ENCODE measurements at places on chromosomes 3 and 15. TPM values are rescaled to one million over a fixed set of nuclear protein-coding genes. Genes with fewer than 3 reads are reported as not detected.

GP9 gene
- total RNA-seq, result 1.2 TPM

ACY1 gene
- 10.7 TPM for total RNA-seq

SPSB4 gene
- 13.7 TPM for total RNA-seq

LMAN1L gene
- 3.0 TPM for total RNA-seq

C3orf85 gene
- not detected for total RNA-seq

COL6A5 gene
- 0.16 TPM for total RNA-seq

SETD2 gene
- total RNA-seq, result 115 TPM

ABI3BP gene
- total RNA-seq, result 146 TPM

KLHDC8B gene
- 49.9 TPM for total RNA-seq

PDZRN3 gene
- 72.3 TPM for total RNA-seq

TTLL13 gene
- total RNA-seq, result not detected

HACD3 gene
- total RNA-seq, result 124 TPM

LMOD3 gene
- total RNA-seq, result 7.1 TPM

LMLN gene
- total RNA-seq, result 10.5 TPM

CD200R1 gene
- total RNA-seq, result 2.0 TPM

KLF15 gene
- total RNA-seq, result 7.7 TPM

SLC9C1 gene
- 1.5 TPM for total RNA-seq

RAB5A gene
- total RNA-seq, result 89.5 TPM

CCDC13 gene
- 9.3 TPM for total RNA-seq

CELSR3 gene
- total RNA-seq, result 26.3 TPM

GOLGA8J gene
- total RNA-seq, result 0.33 TPM

ST6GAL1 gene
- total RNA-seq, result 18.1 TPM

RHCG gene
- 1.0 TPM for total RNA-seq

TEX55 gene
- not detected for total RNA-seq

IL12A gene
- total RNA-seq, result not detected

Measured in camera-type eye (tissue), 1 donor.